ENCODE measurements at places on chromosomes 16 and 17.

- H3K36me3 ChIP-seq: peaks cover 44% of the 10 kb centered on the region
- peak; percentile 30 for DNase-seq
- H3K27me3 ChIP-seq: no peaks in the 10 kb centered on the region
- peak overlapping the region; percentile 72 for H3K27ac ChIP-seq
Observed at GRCh38 chr16:89359264-89360147, 130.9 kb downstream of the ANKRD11 start.

DNA sequence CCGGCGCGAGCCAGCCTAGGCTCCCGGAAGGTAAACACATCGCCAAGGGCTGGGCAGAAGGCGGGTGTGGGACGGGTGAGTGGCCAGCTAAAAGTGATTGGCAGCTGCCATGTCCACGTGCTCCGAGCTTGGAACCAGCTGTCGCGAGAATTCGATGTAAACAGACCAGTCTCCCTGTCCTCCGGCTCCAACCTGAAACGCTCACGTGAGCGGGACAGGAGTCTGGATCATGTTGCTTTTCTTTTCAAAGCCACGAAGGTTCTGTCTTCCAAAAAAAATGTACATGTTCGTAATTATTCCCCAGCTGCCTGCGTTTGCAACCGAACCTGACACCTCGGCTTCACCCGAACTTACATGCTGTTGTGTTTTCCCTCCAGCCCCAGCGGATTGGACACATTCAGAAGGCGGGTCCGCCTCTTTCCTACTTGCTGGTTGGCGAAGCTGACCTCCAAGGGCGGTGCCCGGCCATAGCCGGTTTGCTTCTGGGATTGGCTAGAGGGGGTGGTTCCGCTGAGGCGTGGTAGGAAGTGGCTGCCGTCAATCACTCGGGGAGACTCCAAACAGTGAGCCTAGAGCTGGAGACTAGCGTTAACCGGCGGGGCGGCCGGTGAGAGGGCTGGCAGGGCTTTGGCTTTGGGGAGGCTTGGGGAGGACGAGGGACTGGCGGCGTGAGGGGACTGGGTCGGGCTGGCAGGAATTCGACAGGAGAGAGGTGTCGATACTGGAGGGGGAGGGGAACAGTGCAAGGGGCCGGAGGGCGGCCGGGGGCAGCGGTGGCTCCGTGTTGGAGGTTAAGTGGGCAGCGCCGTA, at the start of gene BCAS3:
TSS of gene BCAS3 (plus strand) at position 544 of the 810 bp plus-strand sequence.
- peak within 1 kb of the TSS; percentile 64 for H3K27ac ChIP-seq
- DNase-seq: peak; percentile 98
- no peaks in the 10 kb centered on the region for H3K36me3 ChIP-seq
- H3K4me3 ChIP-seq: peak within 1 kb of the TSS; percentile 46
- H3K4me1 ChIP-seq: peaks cover 19% of the 10 kb centered on the region

GRCh38 chr16:27398894-27399853, 2.8 kb upstream of the IL21R start:
- H3K4me1 ChIP-seq: peaks cover 27% of the 10 kb centered on the region
- DNase-seq: no peak
- H3K27ac ChIP-seq: no peak overlapping the region

DNA sequence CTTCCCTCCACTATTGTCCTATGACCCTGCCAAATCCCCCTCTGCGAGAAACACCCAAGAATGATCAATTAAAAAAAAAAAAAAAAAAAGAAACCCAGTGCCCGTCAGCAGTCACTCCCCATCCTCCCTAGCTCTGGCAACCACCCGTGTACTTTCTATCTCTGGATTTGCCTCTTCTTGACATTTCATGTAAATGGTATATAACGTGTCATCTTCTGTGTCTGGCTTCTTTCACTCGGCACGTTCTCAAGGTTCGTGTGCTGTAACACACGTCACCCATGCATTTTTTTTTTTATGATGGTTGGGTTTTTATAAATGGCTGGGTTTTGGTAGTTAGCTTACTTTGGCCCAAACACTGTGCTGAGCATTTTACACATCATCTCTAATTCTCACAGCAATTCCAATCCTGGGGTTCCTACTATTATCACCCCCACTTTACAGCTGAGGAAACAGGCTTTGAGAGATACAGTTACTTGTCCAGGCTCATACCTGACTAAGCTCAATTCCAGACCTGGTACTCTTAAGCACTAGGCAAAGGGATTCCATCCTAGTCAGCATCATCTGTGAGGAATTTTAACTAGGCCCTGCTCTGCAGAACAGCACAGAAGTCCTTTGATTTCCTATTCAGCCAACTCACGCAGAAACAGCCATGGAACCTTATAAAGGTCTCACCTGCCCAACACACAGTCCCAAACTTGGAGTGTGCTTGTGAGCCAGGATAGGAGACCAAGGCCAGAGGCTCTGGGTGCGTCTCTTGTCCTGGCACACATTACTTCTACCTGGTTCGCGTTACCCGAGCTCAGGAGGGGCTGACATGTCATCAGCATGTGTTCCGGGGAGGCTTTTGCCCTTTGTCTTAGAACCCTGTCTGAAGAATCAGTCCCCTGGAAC, 11.7 kb downstream of the NDUFAB1 start:
- peaks cover 78% of the 10 kb centered on the region for H3K36me3 ChIP-seq
- no peaks in the 10 kb centered on the region for H3K27me3 ChIP-seq
- no peaks in the 10 kb centered on the region for H3K4me1 ChIP-seq
- H3K27ac ChIP-seq: no peak overlapping the region
- no peak for DNase-seq
- no peak overlapping the region for H3K4me3 ChIP-seq

- no peak overlapping the region for H3K4me3 ChIP-seq
- H3K36me3 ChIP-seq: peaks cover 33% of the 10 kb centered on the region
- peaks cover 29% of the 10 kb centered on the region for H3K4me1 ChIP-seq
- H3K27ac ChIP-seq: no peak overlapping the region
Observed at GRCh38 chr17:40072735-40073346, 10.1 kb downstream of the THRA start.

DNA sequence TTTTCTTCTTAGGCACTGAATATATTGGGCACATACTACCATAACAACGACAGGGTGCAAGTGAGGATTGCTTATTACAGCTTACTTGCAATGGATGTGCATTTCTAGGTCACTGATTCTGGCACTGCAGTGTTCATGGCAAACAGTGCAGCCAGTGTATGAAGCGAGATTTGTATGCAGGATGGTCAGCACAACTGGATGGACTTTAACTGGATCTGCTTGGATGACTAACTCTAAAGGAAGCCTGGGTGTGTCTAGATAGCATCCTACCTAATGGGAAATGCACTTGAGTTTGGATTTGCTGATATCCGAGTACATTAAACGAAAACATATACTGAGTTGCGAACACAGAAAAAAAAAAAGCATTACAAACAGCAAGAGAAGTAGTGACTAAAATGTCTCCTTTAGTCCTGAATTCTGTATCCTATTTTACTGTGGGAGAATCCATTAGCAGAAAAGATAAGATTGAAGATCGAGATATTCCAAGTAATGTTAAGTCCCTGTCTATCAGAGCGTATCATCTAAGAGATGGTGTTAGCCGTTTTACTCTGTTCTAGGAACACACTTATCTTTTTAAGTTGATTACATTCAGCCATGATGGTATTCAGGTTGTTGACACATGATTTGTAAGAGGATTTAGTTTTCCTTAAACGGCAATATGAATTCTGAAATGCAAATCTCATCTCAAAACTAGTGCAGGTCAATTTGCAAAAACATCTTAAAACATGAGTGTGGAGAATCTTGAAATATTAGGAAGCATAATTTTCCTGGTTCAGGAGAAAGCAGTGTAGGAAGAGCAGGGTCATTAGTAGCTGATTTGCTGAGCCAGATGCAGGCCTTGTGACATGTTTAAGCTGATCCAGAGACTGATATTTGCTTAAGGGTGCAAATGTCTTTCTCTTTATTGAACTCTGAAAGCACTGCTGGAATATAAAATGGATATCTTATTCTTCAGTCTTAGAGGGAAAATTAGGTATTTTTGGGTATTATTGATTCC, 142.6 kb upstream of the CPHXL start:
- H3K4me1 ChIP-seq: no peaks in the 10 kb centered on the region
- H3K27me3 ChIP-seq: peaks cover 5% of the 10 kb centered on the region
- H3K27ac ChIP-seq: no peak overlapping the region
- H3K36me3 ChIP-seq: no peaks in the 10 kb centered on the region
- no peak overlapping the region for H3K4me3 ChIP-seq

- H3K4me1 ChIP-seq: no peaks in the 10 kb centered on the region
- H3K4me3 ChIP-seq: no peak overlapping the region
- no peaks in the 10 kb centered on the region for H3K27me3 ChIP-seq
Observed at GRCh38 chr17:37177254-37177870, 198.4 kb upstream of the C17orf78 start.

- peaks cover 26% of the 10 kb centered on the region for H3K4me1 ChIP-seq
- H3K36me3 ChIP-seq: no peaks in the 10 kb centered on the region
- H3K27ac ChIP-seq: no peak overlapping the region
- no peak overlapping the region for H3K4me3 ChIP-seq
Observed at GRCh38 chr16:2985462-2985861, 5.2 kb upstream of the PKMYT1 start.

DNA sequence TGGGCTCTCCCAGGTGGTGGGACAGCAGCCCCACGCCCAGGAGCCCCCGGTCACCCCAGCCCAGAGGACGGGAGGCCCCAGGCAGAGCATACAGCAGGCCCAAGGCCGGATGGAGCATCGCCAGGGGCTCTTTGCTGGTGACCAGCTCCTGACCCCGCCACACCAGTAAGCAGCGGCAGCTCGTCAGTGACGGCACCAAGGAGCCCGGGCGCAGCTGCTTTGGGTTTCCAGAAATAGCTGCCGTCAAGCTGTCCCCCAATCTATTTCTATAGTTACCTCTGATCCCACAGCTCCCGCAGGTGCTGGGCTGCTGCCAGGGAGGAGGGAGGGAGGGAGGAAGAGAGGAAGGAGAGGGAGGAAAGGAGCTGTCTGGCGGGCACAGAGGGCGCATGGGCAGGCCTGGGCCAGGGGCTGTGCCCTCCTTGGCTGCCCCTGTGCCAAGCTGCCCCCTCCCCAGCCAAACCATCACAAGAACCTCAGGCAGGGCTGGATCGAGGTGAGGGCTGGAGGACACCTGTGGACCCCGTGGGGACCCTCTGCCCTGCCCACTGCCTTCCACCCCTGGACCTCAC, 10.8 kb upstream of the RASD1 start:
- peaks cover 13% of the 10 kb centered on the region for H3K4me1 ChIP-seq
- no peak overlapping the region for H3K27ac ChIP-seq
- H3K4me3 ChIP-seq: no peak overlapping the region

- peaks cover 11% of the 10 kb centered on the region for H3K27me3 ChIP-seq
- no peak for DNase-seq
- no peaks in the 10 kb centered on the region for H3K4me1 ChIP-seq
- no peaks in the 10 kb centered on the region for H3K36me3 ChIP-seq
- H3K27ac ChIP-seq: no peak overlapping the region
- H3K4me3 ChIP-seq: no peak overlapping the region
Observed at GRCh38 chr16:87457709-87458423, 35.0 kb downstream of the ZCCHC14 start.

DNA sequence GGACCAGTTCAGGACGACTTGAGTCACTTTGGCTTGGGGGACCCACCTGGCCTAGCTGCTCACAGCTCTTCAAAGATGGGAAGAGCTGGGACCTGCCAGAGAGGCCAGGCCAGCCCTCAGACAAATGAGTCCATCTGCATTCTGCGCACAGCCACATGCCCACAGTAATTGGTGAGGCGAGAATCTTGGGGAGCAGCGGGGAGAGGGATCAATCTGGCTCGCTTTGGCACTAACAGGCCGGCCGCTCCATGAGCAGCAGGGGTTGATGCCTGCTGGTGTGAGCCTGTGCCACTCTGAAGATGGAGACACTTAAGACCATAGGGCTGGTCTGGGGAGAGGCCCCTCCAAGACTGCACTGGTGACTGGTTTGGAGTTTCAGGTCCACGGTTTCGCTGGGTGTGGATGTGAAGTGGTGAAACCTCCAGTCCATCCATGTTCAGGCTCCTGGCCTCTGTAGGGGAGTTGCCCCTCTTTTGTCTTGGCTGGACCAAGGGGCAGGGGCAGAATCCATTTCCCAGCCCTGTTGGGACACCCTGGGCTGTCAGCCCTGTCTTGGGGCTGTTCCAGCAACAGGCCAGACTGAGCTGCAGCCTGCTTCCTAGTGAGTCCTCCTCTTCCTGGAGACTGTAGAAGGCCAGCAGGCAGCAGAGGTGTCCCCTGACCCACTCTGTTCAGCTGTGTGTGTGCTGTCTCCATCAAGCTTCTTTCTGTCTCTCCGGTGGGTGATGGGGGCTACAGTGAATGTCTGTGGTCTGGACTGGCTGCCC, 7.3 kb downstream of the CTRL start:
- no peak for DNase-seq
- H3K4me1 ChIP-seq: no peaks in the 10 kb centered on the region
- peaks cover 47% of the 10 kb centered on the region for H3K36me3 ChIP-seq
- H3K27me3 ChIP-seq: no peaks in the 10 kb centered on the region

GRCh38 chr16:11689031-11689840, 21.0 kb downstream of the SNN start:
- DNase-seq: no peak
- H3K36me3 ChIP-seq: peaks cover 82% of the 10 kb centered on the region
- H3K4me1 ChIP-seq: no peaks in the 10 kb centered on the region
- no peaks in the 10 kb centered on the region for H3K27me3 ChIP-seq

DNA sequence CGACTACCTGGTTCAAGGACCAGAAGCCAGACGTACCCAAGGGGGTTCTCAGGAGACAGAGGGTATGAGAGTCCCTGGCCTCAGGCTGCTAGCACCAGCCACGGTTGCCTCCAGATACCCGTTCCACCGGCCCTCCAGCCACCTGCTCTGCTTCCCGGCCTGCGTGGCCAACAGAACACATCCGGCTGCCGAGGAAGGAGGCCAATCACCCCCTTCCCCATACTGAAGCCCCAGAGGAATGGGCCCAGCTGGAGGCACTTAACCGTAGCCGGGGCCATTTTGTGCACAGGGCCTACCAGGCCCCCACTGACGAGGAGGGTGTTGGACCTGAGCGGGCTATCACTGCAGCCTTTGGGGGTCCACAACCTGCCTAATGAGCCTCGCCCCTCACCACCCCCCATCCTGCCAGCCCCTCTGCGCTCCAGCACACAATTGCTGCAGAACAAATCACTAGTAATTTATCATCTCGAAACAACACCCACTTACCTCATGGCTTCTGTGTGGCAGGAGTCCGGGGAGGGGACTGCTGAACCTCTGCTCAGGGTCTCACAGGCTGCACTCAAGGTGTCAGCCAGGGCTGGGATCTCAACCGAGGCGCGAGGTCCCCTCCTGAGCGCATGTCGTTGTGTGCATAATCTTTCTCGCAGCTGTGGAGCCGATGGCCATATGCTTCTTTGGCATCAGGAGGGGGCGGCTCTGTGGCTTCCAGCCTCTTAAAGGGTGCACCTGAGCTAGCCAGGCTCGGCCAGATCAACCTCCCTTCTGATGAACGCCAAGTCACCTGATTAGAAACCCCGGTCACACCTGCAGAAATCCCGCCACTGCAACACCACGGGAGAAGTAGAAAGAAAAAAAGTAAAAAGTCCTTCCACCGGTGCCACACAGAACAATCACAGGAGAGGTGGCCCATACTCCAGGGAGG, 10.1 kb upstream of the KREMEN2 start:
- H3K36me3 ChIP-seq: peaks cover 7% of the 10 kb centered on the region
- no peak overlapping the region for H3K4me3 ChIP-seq
- no peaks in the 10 kb centered on the region for H3K27me3 ChIP-seq
- no peak for DNase-seq

DNA sequence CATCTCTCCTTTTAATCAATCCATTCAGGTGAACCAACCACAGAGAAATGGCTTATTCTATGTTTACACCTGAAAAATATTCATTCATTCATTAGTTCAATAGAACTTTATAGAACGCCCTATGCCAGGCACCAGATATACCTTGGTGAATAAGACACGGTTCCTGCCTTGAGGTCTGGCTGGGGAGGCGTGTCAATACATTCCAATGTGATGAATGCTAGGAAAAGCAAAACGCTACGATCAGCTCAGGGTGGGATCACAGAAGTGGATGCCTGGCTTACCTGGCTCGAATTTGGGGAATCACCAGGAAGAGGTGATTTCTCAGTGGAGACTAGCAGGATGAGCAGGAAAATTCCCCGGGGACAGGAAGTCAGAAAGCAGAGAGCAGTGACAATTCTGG, 17.5 kb upstream of the WFIKKN2 start:
- no peak overlapping the region for H3K27ac ChIP-seq
- no peak overlapping the region for H3K4me3 ChIP-seq
- no peaks in the 10 kb centered on the region for H3K4me1 ChIP-seq
- no peak for DNase-seq
- H3K36me3 ChIP-seq: no peaks in the 10 kb centered on the region
